ENCODE measurements at places on chromosomes 5 and 9.

DNA sequence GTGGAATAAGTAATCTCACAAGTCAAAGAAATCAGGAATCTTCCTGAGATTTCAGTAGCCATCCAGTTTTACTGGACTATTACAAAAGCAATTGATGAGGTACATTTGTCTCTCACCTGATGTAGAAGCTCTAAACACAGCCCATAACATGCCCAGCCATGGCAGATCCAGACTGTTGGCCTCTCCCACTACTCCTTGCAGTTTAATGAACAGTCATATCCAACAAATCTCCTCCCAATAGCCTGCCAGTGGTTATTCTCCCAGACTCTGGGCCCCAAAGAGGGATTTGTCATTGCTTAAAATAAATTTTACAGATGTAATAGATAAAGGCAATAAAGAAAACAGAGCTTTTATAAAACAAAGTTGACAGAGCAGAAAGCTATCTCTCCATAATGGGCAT lies 80.8 kb downstream of the ZNF608 start:
- no peak for DNase-seq

DNA sequence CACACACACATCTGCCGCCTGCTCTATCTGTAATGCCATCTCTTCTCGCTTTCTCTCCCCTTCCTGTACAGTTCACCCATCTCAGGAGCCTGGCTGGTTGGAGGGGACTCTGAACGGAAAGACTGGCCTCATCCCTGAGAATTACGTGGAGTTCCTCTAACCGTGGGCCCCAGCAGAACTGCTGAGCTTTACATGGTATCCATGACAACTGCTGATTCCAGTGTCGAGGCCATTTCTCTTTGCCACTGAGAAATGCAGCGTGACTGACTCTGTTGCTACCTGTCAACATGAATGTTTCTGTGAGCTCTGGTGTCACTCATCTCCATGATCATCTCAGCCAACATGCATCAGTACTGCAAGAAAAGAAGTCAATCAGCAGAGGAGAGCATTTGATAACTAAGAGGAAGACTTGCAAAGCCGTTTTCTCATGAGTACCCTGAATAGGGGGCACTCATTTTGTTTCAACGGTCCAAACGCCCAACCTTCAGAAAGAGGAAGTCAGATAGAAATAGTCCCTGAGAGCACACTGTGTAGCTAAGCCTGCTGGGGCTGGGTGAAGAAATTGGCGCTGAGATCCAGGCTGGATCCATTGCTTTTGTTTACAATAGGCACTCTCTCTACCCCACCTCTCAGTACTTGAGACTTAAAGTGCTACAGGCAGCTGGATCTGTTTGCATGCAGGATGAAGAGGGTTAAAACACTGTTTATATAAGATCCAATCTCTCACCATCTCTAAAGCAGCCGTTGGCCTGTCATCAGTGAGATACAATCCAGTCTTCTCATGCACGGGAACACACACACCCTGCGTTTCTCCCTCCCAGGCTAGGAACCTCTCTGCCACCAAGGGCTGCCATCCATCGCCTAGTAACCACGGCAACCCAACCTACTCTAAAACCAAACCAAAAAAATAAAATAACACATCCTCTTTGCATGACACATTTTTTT lies 180.9 kb downstream of the NR3C1 start:
- DNase-seq = no peak

- no peak for DNase-seq
Observed at GRCh38 chr5:105702323-105702722, 1968.4 kb downstream of the EFNA5 start.

- DNase-seq = no peak
Observed at GRCh38 chr5:101877451-101877850, 418.6 kb downstream of the SLCO4C1 start.

DNA sequence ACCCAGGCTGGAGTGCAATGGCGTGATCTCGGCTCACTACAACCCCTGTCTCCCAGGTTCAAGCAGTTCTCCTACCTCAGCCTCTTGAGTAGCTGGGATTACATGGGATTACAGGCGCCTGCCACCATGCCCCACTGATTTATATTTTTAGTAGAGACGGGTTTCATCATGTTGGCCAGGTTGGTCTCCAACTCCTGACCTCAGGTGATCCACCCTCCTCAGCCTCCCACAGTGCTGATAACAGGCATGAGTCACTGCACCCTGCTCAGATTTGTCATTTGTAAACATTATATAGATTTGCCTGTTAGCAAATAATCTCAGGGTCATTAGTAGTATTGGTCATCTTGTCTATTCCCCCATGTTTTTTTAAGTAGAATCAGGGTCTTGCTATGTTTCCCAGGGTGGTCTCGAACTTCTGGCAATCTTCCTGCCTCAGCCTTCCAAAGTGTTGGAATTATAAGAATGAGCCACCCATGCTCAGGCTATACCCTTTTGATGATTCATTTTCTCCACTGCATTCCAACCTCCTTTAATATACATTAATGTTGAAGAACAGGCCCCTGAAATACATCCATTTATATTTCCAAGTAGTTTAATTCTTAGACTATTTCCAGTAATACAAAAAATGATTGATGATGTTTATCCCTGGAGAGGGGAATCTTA lies 17.3 kb downstream of the CENPH start:
- no peak for DNase-seq

- DNase-seq = no peak
Observed at GRCh38 chr9:123647145-123647544, 282.8 kb downstream of the DENND1A start.

- DNase-seq = no peak
Observed at GRCh38 chr9:89631384-89631783, 26.6 kb downstream of the GADD45G start.
